ENCODE measurements at places on chromosomes 1 and 21. TPM values are rescaled to one million over a fixed set of nuclear protein-coding genes. Genes with fewer than 3 reads are reported as not detected.
A peak's percentile ranks its signal among the peaks of the same experiment; 100 is the strongest.

Gene TDRD5
- 0.53 TPM for polyA plus RNA-seq

- DNase-seq: no peak
These were observed 53.5 kb upstream of the TIAM1 start for GRCh38 chr21:31397515-31397926.

GRCh38 chr1:147760481-147761260 is at the start of gene GJA5:
Gene GJA5, minus strand, starts transcription at chr1:147760602. Its CDS starts 1,364 bp downstream, at chr1:147759238.
- no peak for DNase-seq

Gene LIN28A
- 0.11 TPM for polyA plus RNA-seq

Gene VTCN1
- 0.39 TPM for polyA plus RNA-seq

Gene TFF3
- 13.7 TPM for polyA plus RNA-seq

GRCh38 chr1:71116729-71117128 is 35.9 kb upstream of the ZRANB2 start:
- DNase-seq: no peak

DNA sequence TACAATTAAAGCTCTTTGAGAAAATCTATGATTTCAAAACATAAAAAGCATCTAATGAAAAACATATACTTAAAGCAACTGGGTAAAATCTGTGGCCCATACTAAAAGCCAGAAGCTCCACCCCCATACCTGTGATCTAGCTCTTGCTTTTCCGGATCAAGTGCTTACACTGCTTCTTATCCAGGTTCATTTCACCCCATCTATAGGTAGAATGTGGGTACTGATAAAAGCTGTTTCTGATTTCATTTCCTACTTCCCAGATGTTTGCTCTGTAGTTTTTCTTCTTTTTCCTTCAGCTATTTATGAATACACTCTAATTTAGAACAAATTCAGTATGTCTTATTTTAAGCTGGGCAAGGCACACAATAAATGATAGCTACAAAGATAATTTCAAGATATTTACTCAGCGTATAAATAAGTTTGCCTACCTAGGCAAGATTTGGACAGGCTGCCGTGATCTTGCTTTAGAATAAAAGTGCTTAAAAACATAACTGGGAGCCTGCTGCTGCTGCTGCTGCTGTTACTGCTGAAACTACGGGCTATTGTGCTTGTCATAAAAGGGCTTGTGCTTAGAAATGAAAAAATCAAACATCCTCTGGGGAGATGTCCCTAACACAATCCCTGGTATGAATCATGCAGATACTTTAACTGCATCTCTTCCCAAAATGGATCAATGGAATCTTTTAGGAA is 2.1 kb downstream of the SIPA1L2 start:
- no peak for DNase-seq

- no peak for DNase-seq
These were observed 669.6 kb downstream of the PTPRC start for GRCh38 chr1:199308349-199308846.

Gene CELA3A
- not detected for polyA plus RNA-seq

- DNase-seq: no peak
These were observed 795.2 kb upstream of the TMPRSS15 start for GRCh38 chr21:19198801-19199200.

Gene TMEM200B
- 14.0 TPM for polyA plus RNA-seq

GRCh38 chr1:205188098-205188497 is 23.4 kb downstream of the DSTYK start:
- no peak for DNase-seq

GRCh38 chr1:240612811-240613210 is 856 bp upstream of the GREM2 start:
- DNase-seq: no peak

- peak; percentile 91 for DNase-seq
These were observed 5.0 kb upstream of the COA7 start for GRCh38 chr1:52702886-52703787.

Gene KRTAP15-1
- not detected for polyA plus RNA-seq

GRCh38 chr1:110505596-110505995 is 13.4 kb downstream of the KCNA10 start:
- DNase-seq: no peak

DNA sequence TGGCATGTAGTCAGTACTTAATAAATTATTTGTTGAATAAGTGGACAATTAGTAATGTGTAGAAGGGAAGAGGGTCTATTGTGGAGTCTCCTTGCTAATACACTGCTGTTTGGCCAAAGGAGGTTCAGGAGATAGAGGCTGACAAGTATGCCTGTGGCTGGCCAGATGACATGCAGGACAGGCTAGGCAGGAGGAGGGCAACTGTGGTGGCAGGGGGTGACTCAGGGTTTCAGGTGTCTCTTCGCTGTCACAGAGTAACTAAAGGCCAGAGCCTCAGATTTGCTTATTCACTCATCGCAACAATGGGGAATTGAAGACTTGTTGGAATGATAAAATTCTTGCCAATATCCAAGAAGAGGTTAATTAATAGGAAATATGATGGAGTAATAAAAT is 33.1 kb downstream of the THRAP3 start:
- DNase-seq: no peak

GRCh38 chr1:72281637-72282270 is 585 bp downstream of the NEGR1 start:
- no peak for DNase-seq

DNA sequence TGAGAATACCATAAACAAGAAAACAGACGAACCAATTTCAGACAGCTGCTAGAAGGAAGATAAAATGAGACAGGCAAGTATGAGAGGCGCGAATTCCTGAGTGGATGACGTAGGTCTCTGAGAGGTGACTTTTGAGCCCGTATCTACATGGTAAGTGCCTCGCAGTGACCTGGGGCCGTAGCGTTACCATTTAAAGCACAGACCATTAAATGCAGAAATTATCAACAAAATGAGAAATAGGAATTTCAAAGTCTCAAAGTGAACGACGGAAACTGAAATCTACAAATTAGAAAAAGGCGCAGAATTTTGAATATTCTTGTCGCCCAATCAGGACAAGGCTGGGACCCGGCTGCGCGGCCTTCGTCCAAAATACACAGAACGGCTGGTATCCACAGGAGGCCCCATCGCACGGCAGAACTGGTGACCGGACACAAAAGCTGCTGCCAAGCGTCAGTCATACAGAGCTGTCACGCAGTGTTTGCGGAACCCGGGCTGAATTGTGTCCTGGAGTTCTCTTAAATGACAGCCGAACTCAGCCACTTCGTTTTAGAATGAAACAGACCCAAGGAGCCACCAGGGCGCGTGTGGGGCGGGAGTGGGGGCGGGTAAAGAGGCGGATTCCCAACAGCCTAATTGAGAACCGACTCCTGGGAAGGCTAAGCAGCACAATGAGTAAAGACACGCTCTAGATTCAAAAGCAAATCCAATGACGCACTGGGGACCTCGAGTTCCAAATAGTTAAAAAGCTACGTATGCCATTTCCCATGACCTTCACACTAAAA is 13.8 kb upstream of the BOLA1 start:
- peak; percentile 83 for DNase-seq

DNA sequence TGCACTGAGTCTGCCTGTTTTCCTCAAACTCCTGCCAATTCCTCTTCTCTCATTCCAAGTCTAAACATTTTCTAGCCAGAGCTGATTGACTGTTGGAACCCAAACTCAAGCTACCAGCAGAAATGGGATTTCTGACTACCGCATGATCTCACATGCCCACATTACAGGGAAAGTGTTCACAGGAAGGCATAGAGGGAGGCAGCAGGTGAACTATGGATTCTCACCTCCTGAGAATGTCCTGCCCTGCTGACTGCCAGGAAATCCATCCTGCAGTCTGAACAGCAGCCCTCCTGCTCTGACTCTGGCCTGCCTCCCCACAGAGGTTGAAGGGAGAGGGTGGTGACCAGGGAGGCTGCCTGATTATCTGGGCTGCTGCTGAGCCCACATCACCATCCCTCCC is 22.5 kb downstream of the IQGAP3 start:
- no peak for DNase-seq

Gene TEX50
- polyA plus RNA-seq: not detected

DNA sequence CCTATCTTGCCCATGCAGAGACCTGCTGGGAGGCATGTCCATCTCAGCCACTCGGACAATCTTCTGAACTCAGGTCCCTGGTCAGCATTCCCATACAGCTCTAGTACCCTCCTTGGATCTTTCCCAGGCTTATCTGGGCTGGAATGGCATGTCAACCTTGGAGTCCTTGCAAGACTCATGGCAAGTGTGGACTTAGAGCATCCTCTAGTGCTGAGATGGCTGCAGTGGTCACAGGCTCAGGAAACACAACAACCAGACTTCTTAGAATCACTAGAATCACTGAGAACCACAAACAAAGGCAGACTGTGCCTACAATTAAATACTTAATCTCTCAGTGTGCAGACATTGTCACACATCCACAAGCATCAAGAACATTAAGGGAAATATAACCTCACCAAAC is 73.1 kb upstream of the TSHB start:
- DNase-seq: no peak

GRCh38 chr1:67019600-67020136 is 34.3 kb downstream of the SLC35D1 start:
- no peak for DNase-seq

Gene C1orf94
- not detected for polyA plus RNA-seq

GRCh38 chr1:83516369-83516768 is 482.6 kb downstream of the TTLL7 start:
- no peak for DNase-seq

DNA sequence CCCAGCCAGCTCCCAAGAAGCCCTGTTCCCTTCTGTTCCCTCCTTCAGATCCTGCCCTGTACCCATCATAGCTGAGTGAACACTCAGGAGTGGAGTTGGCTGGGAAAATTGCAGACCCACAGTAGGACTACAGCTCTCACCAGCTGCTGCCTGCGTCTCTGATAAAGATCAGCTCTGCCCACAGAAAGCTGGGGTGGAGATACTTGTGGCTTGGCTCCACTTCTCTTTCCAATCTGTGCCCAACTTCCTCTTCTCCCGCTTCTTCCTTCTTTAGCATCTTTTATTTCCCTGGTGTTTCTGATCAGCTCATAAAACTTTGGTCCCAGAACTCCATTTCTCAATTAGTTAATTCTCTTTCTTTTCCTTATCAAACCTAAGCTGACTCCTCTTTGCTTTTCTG is 5.5 kb upstream of the CD1A start:
- peak; percentile 39 for DNase-seq

Gene ALPL
- 1.2 TPM for polyA plus RNA-seq

- DNase-seq: no peak
These were observed 30.2 kb upstream of the VPS26C start for GRCh38 chr21:37297364-37297763.

Gene GSTM4
- polyA plus RNA-seq: 37.2 TPM

Gene CAMK1G
- polyA plus RNA-seq: 8.0 TPM

Gene AGRN
- polyA plus RNA-seq: 171 TPM

DNA sequence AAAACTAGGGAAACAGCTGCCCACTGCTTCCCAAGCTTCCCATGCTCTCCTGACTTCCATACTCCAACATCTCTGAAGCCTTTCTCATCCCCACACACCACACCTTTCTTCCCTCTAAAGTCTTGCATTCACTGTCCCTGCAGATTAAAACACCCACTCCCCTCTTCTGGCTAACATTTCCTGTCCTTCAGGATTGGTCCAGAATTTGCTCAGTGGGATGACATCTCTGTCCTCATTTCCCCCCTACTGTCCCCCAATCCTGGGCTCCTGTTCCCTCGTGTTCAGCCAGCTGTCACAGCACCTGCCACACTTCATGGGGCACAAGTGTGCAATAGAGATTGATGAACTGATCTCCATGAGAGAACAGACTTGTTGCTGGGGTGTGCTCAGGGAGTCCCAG is 82.7 kb downstream of the KCND3 start:
- DNase-seq: no peak

Data from left lung (tissue), 14 donors.